Activated T-cell treated with anti-CD3 and anti-CD28 coated beads, Interleukin-2, amount 50 U/mL, for 48 hours (primary cell): ENCODE measurements at places on chromosomes 12 and 14.

DNA sequence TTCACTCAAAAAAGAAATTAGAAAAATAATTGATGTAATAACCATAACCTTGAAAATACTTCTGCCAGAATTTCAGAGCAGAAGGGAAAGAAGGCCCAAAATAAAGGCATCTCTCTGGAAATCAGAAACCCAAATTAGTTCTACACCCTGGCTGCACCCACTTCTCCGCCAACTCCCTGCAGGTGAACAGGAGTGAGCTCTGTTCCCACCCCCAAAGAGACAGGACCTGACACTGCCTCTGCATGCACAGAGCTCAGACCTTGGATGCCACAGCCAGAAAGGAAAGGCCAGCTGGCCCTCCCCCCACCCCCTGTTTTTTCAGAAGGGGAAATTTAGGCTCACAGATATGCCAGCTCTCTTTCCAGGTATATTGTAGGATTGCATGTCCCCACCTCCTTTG lies 228.2 kb downstream of the BCL11B start:
- DNase-seq: no peak

- no peak for DNase-seq
These were observed 183.8 kb upstream of the ATP2B1 start for GRCh38 chr12:89892436-89892835.

DNA sequence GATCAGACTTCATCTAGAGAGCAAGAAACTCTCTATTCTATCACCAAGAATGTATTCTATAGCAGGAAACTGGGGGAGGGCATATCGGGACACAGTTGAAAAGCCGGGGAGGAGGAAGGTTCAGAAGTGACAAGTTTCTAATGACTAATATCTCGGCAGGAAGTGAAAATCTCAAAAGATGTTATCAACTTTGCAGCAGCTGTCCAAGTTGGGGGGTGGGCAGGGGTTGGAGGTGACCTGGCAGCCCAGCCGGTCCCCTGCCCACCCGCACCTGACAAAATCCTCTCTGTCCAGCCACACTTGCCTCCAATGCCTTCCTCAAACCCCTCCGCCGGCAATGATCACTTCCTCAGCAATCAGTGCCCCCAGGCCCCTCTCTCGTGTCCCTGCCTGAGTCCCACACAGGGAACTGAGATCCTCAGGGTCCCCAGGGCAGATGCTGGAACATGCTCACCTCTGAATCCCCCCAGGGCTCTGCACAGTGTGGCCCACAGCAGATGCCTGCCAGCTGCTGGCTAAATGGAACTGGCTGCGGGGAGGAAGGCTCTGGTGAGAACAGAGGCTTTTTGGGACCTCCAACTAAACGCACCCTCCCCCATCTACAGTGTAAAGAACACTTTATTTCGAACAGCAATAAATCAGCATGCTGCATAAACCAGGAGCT lies 43.9 kb downstream of the CCDC88C start:
- DNase-seq: peak; percentile 62

- DNase-seq: no peak
These were observed 830 bp upstream of the SRRM4 start for GRCh38 chr12:118980407-118981014.
